ENCODE measurements at places on chromosomes 2 and 18. TPM values are rescaled to one million over a fixed set of nuclear protein-coding genes. Genes with fewer than 3 reads are reported as not detected.

Gene KIF5C
- 25.1 TPM for total RNA-seq

Gene GNAL
- total RNA-seq: 17.3 TPM

Gene TMEM247
- total RNA-seq: not detected

Gene COBLL1
- total RNA-seq: 117 TPM

Gene RAB6C
- not detected for total RNA-seq

Gene CPLX4
- total RNA-seq: not detected

Gene COL4A3
- 8.1 TPM for total RNA-seq

Gene AGXT
- total RNA-seq: 0.30 TPM

Gene ARHGEF4
- total RNA-seq: 50.7 TPM

Gene ECEL1
- total RNA-seq: 1.8 TPM

Gene RPRD1A
- 65.9 TPM for total RNA-seq

Gene IL37
- total RNA-seq: not detected

Gene TSPYL6
- 1.7 TPM for total RNA-seq

Gene WIPF1
- total RNA-seq: 56.5 TPM

Gene PAX3
- total RNA-seq: not detected

Gene NXPH2
- not detected for total RNA-seq

Gene CYB5A
- total RNA-seq: 279 TPM

Gene AQP12A
- not detected for total RNA-seq

Gene REEP1
- total RNA-seq: 1.3 TPM

Gene HOXD13
- not detected for total RNA-seq

Gene CD28
- total RNA-seq: 0.78 TPM

Gene REG1B
- not detected for total RNA-seq

Gene MROH2A
- not detected for total RNA-seq

Gene PLGLB1
- 11.4 TPM for total RNA-seq

Gene GNLY
- total RNA-seq: not detected

Gene ABHD1
- 0.78 TPM for total RNA-seq

Gene SEPTIN10
- total RNA-seq: 104 TPM

Gene DUSP19
- total RNA-seq: 1.7 TPM

Gene AQP4
- total RNA-seq: not detected

Gene DPP10
- not detected for total RNA-seq

Gene IFT172
- 51.0 TPM for total RNA-seq

Gene SFTPB
- not detected for total RNA-seq

Gene TNFAIP6
- 6.7 TPM for total RNA-seq

Gene UPP2
- total RNA-seq: not detected

Gene STEAP3
- total RNA-seq: 8.2 TPM

Gene CNDP1
- total RNA-seq: 0.22 TPM

Gene ACTG2
- total RNA-seq: 20.1 TPM

Gene ADI1
- 112 TPM for total RNA-seq

Gene TSHZ1
- total RNA-seq: 23.7 TPM
